Activated CD4-positive, alpha-beta T cell treated with anti-CD3 and anti-CD28 coated beads, Interleukin-2, amount 10 ng/mL, durations not matched to agents 7 days and 5 days (primary cell): ENCODE measurements at places on chromosomes 5 and 9. TPM values are rescaled to one million over a fixed set of nuclear protein-coding genes. Genes with fewer than 3 reads are reported as not detected.

Gene TRMT10B
- total RNA-seq: 14.3 TPM

Gene SEC61B
- 116 TPM for total RNA-seq

Gene SH2D3C
- 67.9 TPM for total RNA-seq

GRCh38 chr9:72903103-72903502, 49.8 kb downstream of the ALDH1A1 start:
- peaks cover 9% of the 10 kb centered on the region for H3K27me3 ChIP-seq
- no peak overlapping the region for H3K27ac ChIP-seq
- H3K4me3 ChIP-seq: no peak overlapping the region
- no peaks in the 10 kb centered on the region for H3K4me1 ChIP-seq
- DNase-seq: no peak

DNA sequence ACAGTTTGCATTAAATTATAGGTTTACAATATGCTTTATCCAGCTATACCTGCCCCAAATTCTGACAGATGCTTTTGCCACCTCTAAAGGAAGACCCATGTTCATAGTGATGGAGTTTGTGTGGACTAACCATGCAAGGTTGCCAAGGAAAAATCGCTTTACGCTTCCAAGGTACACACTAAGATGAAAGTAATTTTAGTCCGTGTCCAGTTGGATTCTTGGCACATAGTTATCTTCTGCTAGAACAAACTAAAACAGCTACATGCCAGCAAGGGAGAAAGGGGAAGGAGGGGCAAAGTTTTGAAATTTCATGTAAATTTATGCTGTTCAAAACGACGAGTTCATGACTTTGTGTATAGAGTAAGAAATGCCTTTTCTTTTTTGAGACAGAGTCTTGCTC, 41.0 kb downstream of the FXN start:
- no peaks in the 10 kb centered on the region for H3K4me1 ChIP-seq
- no peaks in the 10 kb centered on the region for H3K27me3 ChIP-seq
- H3K36me3 ChIP-seq: peaks cover 16% of the 10 kb centered on the region
- no peak overlapping the region for H3K4me3 ChIP-seq
- no peak for DNase-seq

- H3K36me3 ChIP-seq: peaks cover 8% of the 10 kb centered on the region
- DNase-seq: no peak
- H3K27ac ChIP-seq: no peak overlapping the region
- no peaks in the 10 kb centered on the region for H3K27me3 ChIP-seq
- H3K4me3 ChIP-seq: no peak overlapping the region
- H3K4me1 ChIP-seq: peaks cover 4% of the 10 kb centered on the region
These were observed 8.2 kb downstream of the NDUFA8 start for GRCh38 chr9:122151267-122151828.

GRCh38 chr5:16787278-16787677, 148.8 kb downstream of the MYO10 start:
- peaks cover 11% of the 10 kb centered on the region for H3K4me1 ChIP-seq
- no peaks in the 10 kb centered on the region for H3K36me3 ChIP-seq
- H3K27me3 ChIP-seq: peaks cover 1% of the 10 kb centered on the region
- DNase-seq: no peak
- no peak overlapping the region for H3K4me3 ChIP-seq

DNA sequence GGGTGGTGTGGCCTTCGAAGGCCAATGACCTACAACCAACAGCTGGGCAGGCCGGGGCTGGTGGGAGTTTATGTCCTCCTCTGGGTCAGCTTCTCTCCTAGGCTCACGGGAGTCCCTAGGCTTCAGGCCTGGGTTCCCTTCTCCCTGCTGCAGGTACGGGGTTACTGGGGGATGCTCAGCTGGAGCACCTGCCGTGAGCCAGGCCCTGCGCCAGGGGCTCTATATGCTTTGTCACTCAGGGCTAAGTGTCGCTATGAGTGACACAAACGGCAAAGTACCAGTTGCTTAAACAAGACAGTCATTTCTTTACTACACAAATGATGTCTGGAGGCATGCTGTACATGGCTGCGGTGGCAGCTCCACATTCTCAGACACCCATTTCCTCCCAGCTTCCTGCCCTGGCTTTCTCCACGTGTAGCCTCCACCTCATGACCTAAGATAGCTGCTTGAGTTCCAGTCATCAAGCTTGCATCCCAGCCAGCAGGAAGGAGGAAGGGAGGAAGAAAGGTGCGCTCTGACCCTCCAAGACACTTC, 22.5 kb upstream of the NINJ1 start:
- DNase-seq: peak; percentile 42
- peak overlapping the region; percentile 41 for H3K27ac ChIP-seq
- H3K4me3 ChIP-seq: no peak overlapping the region

DNA sequence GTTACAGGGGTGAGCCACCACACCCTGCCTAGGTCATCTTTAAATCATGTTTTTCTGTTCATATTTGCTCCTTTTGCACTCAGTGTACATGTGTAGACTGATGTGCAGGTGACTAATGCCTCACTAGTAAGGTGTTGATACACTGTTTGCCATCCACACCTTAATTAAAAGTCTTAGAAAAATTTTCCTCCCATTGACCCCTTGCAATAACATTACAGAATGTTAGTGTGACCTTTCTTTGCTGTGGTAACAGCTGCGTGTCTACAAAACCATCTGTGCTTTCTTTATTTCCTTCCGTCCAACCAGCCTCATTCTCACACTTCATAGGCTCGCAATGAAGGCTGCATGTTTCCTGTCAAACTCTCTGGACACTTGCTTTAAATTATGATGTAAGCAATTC, 6.6 kb upstream of the CEMIP2 start:
- H3K27ac ChIP-seq: no peak overlapping the region
- no peak overlapping the region for H3K4me3 ChIP-seq
- DNase-seq: no peak
- H3K27me3 ChIP-seq: no peaks in the 10 kb centered on the region
- H3K4me1 ChIP-seq: peaks cover 22% of the 10 kb centered on the region
- H3K36me3 ChIP-seq: no peaks in the 10 kb centered on the region

DNA sequence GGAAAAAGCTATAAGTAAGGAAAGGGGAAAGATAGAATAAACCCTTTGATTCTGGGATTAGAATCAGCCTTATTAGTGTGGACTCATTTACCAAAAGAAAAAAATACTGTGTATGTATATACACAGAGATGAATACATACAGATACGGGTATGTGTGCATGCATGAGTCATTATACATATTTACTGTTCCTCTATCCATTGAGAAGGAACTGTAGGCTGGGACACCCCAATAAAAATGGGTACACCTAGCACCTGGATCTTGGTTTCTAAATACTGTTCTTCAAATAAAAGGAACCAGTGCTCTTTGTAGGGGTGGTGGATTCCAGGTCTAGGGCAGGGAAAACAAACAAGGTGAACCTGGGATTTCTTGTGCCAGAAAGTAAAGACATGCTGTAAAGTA, 48.3 kb downstream of the WHRN start:
- H3K27ac ChIP-seq: no peak overlapping the region
- no peak overlapping the region for H3K4me3 ChIP-seq
- peaks cover 3% of the 10 kb centered on the region for H3K36me3 ChIP-seq
- no peak for DNase-seq
- peaks cover 14% of the 10 kb centered on the region for H3K4me1 ChIP-seq

- H3K36me3 ChIP-seq: peaks cover 2% of the 10 kb centered on the region
- peak overlapping the region; percentile 88 for H3K4me3 ChIP-seq
- peak overlapping the region; percentile 91 for H3K27ac ChIP-seq
- no peaks in the 10 kb centered on the region for H3K27me3 ChIP-seq
- peak; percentile 14 for DNase-seq
These were observed 464 bp downstream of the CEMIP2 start for GRCh38 chr9:71767776-71768321.

Gene MAPKAP1
- total RNA-seq: 58.7 TPM

- H3K4me3 ChIP-seq: no peak overlapping the region
- peaks cover 30% of the 10 kb centered on the region for H3K27me3 ChIP-seq
- no peaks in the 10 kb centered on the region for H3K4me1 ChIP-seq
- DNase-seq: no peak
- no peaks in the 10 kb centered on the region for H3K36me3 ChIP-seq
These were observed 139.7 kb upstream of the PITX1 start for GRCh38 chr5:135173662-135174290.

Gene SAXO1
- total RNA-seq: 0.10 TPM

Gene LCN9
- total RNA-seq: not detected

Gene FRMPD1
- total RNA-seq: not detected

Gene GZMA
- total RNA-seq: 168 TPM

DNA sequence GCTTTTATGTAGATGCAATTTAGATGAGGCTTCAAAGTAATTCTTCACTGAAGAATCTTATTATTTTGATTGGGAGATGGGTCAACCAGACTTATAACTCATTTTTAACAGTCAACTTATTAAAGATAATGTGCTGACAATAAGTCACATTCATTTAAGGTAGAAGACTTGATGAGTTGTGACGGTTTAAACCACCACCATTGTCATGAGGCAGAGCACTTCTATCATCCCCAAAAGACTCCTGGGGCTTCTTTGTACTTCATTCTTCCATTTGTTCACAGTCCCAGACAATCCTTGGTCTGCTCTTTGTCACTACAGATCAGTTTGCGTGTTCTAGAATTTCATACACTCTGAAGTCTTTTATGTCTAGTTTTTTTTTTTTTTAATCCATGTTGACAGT, 346.1 kb downstream of the RASEF start:
- H3K4me1 ChIP-seq: no peaks in the 10 kb centered on the region
- DNase-seq: no peak
- no peak overlapping the region for H3K27ac ChIP-seq
- H3K36me3 ChIP-seq: no peaks in the 10 kb centered on the region
- no peaks in the 10 kb centered on the region for H3K27me3 ChIP-seq
- no peak overlapping the region for H3K4me3 ChIP-seq

- no peak overlapping the region for H3K27ac ChIP-seq
- H3K4me3 ChIP-seq: no peak overlapping the region
- DNase-seq: no peak
- no peaks in the 10 kb centered on the region for H3K4me1 ChIP-seq
- peaks cover 38% of the 10 kb centered on the region for H3K27me3 ChIP-seq
- H3K36me3 ChIP-seq: no peaks in the 10 kb centered on the region
These were observed 104.8 kb upstream of the ERCC6L2 start for GRCh38 chr9:95770653-95771131.

- DNase-seq: no peak
- no peak overlapping the region for H3K4me3 ChIP-seq
- no peak overlapping the region for H3K27ac ChIP-seq
- no peaks in the 10 kb centered on the region for H3K4me1 ChIP-seq
- H3K36me3 ChIP-seq: no peaks in the 10 kb centered on the region
- no peaks in the 10 kb centered on the region for H3K27me3 ChIP-seq
These were observed 28.4 kb downstream of the RUSC2 start for GRCh38 chr9:35518225-35518821.

GRCh38 chr5:126849101-126849678, 72.3 kb downstream of the LMNB1 start:
- no peak for DNase-seq
- no peak overlapping the region for H3K27ac ChIP-seq

Gene LHX3
- not detected for total RNA-seq

DNA sequence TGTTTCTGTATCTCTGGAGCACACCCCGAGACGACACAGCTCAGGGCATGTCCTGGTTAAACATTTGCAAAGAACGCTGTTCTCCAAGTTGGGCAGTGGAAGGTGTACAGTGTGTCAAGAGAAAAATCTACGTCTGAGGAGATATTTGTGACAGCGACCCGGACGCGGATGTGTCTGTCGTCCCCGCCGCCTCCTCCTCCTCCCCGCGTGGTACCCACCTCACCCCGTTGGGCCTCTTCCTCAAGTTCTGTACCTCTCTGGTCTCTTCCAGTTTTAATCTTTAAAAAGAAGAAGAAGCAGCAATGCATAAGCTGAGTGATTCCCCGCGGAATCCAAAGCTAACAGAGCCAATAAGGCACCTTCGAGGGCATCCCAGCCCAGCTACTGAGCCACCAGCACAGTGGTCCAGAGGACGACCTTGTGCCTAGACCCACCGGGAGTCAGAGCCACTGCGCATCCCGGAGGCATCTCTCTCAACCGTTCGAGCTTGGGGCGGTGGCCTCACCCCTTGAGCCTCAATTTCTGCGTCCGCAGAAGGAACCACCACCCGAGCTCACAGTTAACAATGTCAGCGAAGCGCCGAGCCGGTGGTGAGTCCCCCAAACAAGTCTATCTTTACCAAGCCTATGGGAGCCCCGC, 467 bp downstream of the C9orf78 start:
- peaks cover 55% of the 10 kb centered on the region for H3K4me1 ChIP-seq
- H3K27me3 ChIP-seq: no peaks in the 10 kb centered on the region
- H3K27ac ChIP-seq: peak overlapping the region; percentile 94
- peaks cover 61% of the 10 kb centered on the region for H3K36me3 ChIP-seq
- H3K4me3 ChIP-seq: peak overlapping the region; percentile 91
- peak; percentile 62 for DNase-seq

Gene OR13C3
- not detected for total RNA-seq

Gene SLC6A7
- total RNA-seq: not detected

- no peak overlapping the region for H3K27ac ChIP-seq
- H3K4me3 ChIP-seq: no peak overlapping the region
- H3K27me3 ChIP-seq: no peaks in the 10 kb centered on the region
- DNase-seq: no peak
These were observed 672.5 kb downstream of the PRELID2 start for GRCh38 chr5:145162626-145163025.
